Activated CD8-positive, alpha-beta T cell treated with anti-CD3 and anti-CD28 coated beads for 36 hours (primary cell): ENCODE measurements at places on chromosomes 6 and 20.

DNA sequence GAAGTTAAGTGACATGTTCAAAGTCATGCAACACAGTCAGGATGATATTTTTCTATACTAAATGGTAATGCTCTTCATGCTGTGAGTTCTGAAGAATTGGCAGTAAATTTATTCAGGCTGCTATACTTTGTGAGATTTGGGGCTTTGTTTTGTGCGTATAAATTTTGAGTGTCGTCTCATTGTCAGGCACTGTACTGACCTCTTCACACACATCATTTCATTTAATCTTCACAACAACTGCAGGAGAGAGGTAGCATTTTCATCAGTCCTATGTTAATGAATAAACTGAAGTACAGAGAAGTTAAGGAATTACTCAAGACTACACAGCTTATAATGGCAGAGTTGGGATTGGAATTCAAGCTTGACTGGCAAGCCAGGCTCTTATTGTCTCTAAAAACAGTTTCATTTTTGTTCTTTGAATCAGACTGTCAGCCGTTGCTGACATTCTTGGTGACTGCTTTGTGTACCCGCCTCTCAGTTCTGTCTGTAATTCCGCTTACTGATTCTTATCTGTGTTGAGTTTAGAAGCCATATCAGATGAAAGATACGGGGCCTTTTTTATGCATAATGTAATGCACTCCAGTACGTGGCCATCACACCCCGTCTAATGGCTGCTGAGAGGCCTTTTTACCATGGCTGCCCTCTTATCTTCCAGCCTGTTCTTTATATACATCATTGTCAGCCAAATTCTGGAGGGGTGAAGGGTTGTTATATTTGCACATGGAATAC lies 274.9 kb downstream of the UTRN start:
- DNase-seq: peak; percentile 69

- DNase-seq: no peak
Measured at GRCh38 chr6:106396426-106397220, 36.1 kb downstream of the CRYBG1 start.

- peak; percentile 21 for DNase-seq
Measured at GRCh38 chr6:166772518-166772917, 145.5 kb upstream of the RPS6KA2 start.

DNA sequence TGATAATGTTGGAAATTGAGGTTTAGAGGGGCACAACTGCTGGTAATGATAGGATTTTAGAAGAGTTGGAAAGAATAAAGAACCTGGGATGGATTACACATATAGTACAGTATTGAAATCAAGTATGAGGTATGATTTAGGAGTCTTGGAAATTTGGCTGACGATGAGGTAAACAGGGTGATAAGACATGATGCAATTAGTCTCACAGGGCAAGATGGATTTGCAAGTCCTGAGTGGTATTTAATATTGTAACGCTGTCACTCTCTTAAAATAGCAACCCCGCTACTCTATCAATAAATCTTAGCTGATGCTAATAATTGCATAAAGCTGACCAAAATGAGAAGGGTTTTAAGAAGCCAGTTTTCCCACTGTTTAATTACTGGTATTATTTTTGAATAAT lies 70.4 kb downstream of the SYCP2 start:
- DNase-seq: no peak

- DNase-seq: no peak
Measured at GRCh38 chr6:134372603-134373281, 54.8 kb upstream of the SGK1 start.

- peak; percentile 70 for DNase-seq
Measured at GRCh38 chr20:63641146-63641791, 12.0 kb downstream of the STMN3 start.

DNA sequence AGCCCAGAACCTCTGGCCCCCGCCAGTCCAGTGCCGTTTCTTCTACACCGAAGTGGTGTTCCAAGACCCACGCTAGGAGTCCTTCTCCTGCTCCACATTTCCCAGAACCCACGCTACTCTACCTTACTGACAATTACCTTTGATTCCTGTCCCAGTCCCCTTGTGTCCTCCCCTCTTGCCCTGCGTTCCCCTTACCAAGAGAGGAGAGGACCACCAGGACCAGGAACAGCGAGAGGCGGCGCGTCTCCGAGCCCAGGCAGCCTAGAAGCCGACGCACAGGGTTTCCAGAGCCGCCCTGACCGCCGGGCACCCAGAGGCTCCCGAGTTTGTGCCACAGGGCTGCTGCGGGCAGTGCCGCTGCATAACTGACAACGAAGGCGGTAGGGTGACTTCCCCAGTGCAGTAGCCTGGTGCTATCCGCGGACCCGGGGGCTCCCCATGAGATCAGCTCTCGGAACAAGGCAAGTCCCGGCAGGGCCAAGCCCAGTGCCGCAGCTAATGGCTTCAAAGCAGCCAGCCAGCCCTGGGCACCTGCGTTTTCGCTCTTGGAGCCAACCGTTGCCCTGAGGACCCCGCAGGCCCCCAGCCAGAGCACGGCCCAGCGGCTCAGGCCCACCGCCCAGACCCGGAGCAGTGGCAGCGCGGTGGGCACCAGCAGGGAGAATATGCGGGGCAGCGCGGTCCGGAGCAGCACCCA lies 512 bp downstream of the TAP1 start:
- peak; percentile 84 for DNase-seq

GRCh38 chr6:134176264-134176975 lies 124.0 kb upstream of the SLC2A12 start:
- no peak for DNase-seq

DNA sequence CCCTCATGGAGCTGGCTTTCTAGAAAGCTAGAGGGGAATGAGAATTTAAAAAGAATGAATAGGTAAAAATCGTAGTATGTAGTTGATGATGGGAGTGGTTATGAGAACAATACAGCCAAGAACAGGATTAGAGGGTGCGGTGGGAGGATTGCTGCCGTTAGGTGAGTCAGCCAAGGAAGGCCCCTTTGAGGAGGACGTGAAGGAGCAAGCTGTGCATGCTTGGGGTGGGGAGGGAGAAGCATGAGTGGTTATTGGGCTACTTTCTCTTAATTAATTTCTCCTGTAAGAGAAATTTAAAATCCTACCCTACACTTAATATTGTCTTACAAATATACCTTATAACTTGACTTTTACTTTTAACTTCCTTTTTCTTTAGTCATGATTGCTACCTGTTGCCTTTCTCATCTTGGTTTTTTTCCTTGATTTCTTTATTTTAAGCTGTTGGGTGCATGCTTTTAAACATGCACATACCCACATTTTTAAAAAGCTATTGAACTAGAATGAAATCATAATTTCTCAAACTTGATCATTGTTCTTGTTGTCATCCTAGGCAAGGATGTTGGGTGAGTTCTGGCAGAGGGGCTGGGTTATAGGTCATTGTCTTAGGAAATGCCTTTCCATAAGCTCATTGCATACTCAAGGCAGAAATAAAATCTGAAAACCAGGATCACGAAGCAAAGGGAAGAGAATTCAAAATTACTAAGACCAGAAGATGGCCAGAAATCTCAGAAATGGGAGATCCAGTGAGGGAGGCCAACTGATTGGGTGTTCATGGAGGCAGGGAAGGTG lies 114.5 kb downstream of the TCP11 start:
- DNase-seq: no peak

DNA sequence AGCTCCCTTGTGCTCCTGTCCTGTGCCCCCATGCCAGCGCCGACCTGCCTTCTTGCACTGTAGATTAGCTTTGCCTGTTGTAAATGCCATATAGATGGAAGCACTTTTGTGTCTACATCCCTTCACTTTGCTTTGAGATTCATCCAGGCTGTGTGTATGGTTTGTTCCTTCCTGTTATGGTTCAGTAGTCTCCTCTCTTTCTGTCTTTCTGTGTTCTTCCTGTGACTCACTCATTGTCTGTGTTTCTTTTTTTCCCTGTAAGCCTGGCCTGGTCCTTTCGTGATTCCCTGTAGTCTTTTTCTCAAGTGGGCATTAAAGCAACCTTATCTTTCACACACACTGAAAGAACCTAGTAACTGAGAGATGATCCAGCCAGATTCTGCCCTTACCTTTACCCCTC lies 66.6 kb downstream of the JARID2 start:
- no peak for DNase-seq

- DNase-seq: peak; percentile 29
Measured at GRCh38 chr20:35489717-35490116, 34.3 kb downstream of the CEP250 start.

DNA sequence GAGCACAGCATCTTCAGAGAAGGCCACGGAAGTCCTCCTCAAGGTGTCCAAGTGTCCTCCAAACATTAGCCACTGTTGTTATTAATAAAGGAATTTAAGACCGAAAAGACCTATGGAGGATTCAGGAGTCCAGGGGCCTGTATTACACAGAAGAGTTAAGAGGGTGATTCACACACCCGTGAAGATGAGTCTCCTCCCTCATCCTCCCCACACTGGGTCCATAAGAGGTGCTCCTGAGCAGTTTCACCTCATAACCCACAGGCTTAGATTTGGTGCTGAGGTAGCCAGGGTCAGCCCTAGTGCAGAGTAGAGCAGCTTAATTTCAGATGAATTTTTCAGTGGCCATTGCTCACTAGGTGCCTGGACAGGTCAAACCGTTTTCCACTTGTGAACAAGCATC lies 65.3 kb downstream of the PRR18 start:
- no peak for DNase-seq

DNA sequence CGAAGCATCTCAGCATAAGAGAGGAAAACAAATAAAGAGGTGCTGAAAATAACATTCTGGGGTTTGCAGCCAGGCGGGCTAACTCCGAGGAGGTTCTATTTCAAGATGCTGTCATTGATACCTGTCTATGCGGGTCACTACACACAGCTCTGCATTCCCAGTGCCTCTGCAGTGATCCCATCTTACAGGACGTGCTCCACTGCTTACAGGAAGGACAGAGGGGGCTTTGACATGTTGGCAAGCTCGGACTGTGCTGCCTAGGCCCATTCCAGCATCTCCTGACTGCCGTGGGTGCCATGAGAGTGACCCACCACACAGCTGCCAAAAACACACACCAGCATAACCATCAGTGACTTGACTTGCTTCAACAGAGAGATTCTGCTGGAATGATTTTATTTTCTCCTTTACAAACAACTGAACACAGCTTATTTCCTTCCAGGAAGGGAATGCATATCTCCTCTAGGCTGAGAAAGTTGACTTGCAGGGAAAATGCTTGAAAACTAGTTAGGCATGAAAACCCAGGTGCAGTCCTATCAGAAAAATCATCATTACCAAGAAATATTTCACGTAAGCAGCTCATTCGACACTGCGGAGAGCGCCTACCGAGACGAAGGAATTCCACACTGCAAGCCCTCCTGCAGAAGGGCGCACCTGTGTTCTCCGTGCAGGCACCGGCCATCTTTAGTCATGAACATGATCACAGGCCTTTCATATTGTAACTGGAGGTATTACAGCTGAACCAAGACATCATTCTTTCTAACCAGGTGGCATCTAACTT lies 62.5 kb downstream of the RAMACL start:
- no peak for DNase-seq

- DNase-seq: no peak
Measured at GRCh38 chr6:166691199-166691598, 64.1 kb upstream of the RPS6KA2 start.

DNA sequence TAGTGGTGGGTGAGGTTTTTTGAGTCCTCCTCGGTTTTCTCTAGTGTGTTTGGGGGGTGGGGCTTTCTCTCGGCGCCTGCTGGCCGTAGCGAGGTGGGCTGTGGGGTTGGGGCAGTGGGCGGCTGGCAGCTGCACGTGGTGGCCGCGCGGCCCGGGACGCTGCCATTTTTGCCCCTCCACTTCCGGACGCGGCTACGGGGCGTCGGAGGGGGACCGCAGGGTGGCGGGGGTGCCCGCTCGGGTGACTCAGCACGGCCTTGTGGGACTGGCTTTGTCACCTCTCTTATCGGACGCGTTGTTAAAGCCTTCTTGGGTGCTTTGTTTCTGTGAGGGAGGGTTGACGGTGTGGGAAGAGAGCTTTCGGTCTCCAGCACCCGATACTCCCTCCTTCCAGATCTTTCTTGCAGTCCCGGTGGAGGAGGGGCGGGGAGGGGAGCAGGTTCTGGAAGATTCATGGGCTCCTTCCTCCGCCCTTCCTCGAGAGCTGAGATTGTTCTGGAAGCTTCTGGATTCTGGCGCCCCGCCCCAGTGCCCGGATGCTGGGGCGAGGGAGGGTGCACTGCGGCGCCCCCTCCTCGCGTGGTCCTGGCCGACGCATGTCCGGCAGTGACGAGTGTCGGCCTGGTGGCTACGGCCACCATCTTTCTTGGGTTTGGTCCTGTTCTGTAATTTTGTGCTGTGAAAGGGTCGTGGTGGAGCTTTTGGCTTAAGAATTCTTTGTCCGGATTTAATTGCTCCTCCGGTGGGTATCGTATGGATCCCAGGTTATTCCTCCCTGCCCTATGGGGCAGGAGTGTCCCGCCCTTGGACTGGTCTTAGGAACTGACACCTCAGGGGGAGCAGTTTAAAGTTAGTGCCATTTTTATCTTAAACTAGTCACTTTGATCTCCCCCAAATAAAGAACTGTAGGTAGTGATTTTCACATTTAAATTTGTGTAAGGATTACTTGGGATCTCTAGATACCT lies 719 bp downstream of the HSP90AB1 start:
- DNase-seq: peak; percentile 91

DNA sequence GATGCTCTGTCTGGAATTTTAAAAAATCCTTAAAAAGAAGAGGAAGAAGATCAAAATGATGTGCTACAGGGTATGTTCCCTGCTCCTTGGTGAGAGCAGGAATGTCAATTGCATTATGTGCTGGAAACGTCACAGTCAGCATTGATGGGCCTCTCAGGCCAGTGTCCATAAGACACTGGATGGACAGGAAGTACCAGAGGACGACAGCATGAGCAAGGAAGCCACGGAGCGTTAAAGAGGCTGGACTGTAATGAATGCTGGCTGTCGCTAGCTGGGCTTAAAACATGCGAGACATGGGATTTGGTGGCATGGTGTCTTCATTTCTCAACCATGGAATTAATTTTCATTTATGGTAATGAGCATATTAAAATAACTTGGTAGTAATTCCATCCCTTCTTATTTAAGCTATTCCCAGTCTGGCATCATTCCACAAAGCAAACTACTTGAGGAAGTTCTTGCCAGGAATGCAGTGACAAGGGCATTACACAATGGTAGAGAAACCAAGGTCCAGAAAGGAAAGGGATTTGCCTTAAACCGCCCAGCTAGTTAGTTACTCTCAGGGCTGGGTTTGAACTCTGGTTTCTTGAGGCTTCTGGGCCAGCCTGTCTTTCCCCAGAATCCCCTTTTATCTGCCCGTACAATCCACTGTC lies 166.6 kb upstream of the SOX4 start:
- DNase-seq: no peak

DNA sequence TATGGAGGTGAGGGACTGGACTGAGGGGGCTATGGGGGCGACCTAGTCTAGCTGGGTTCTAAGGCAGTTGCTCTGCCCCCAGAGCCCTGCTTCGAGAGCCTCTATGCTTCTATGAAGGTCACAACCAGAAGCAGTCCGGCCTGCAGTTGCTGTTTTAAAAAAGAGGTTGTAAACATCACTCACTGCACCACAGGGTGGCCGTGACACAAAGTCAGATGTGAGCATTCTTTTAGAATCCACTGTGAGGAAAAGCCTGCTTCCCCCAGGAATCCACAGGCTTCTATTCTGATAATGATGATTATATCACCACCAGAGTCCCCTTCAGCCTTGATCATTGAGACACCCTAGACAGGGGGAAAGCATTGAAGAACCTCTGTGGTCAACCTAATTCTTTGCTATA lies 229.7 kb upstream of the AGPAT4 start:
- DNase-seq: no peak

GRCh38 chr20:61166324-61166723 lies 85.7 kb upstream of the CDH4 start:
- no peak for DNase-seq
